ENCODE measurements at places on chromosomes 7 and 10.

DNA sequence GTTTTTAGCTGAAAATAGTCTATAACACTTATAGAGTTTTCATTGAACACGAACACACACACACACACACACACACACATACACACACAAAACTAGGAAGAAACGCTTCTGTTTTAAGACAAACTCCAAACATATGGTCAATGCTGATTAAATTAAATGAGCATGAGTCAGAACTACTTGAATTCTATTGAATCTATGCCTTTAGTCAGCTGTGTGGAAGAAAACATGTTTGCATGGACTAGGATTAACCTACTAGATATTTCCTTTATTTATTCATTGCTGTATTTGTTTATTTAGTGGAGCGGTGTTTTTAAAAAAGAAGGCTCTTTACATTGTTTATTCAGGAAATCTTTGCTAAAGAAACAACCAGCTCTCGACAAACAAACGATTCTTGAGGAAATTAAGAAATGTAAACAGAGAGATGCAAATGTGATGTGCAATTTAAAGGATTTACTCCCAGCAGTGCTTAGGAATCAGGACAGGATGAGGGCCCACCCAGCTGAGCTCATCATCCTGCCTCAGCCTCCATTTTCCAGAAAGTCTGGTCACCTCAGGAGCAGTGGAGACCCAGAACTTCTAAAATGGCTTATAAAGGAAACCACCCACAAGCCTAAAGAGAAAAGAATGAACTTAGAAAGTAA, 83.2 kb downstream of the PDE1C start:
- DNase-seq, result no peak

- DNase-seq, result no peak
Measured at GRCh38 chr7:134435161-134435920, 23.6 kb downstream of the AKR1B1 start.

DNA sequence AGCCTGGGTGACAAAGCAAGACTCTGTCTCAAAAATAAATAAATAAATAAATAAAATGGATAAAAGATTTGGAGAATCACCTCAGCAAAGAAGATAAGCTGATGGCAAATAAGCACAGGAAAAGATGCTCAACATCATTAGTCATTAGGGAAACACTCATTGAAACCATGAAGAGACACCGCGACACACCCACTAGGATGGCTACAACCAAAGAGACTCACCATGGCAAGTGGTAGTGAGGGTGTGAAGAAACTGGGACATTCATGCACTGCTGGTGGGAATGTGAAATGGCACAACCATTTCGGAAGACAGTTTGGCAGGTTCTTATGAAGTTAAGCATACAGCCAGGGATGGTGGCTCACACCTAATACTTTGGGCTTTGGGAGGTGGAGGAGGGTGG, 37.8 kb upstream of the FXYD4 start:
- DNase-seq, result no peak

- DNase-seq, result no peak
Measured at GRCh38 chr10:99513061-99513460, 19.7 kb upstream of the NKX2-3 start.
